ENCODE measurements at places on chromosomes 3 and 15.
A peak's percentile ranks its signal among the peaks of the same experiment; 100 is the strongest.

- no peak for DNase-seq
These were observed 47.7 kb downstream of the MGLL start for GRCh38 chr3:127774647-127775046.

- no peak for DNase-seq
These were observed 220.3 kb downstream of the THSD4 start for GRCh38 chr15:71335591-71335990.

DNA sequence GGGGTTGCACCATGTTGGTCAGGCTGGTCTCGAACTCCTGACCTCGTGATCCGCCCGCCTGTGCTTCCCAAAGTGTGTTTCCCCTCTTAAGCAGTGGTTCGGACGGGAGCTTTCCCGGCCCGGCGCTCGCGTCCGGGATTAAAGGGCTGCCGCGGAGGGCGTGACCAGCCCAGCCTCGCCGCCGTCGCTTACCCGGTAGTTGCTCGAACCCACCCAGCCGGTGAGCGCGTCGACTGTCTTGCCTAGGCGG is 513 bp downstream of the CLASP2 start:
- peak; percentile 43 for DNase-seq

GRCh38 chr15:80580106-80580505 is 115.0 kb upstream of the ABHD17C start:
- no peak for DNase-seq

GRCh38 chr3:163768048-163768447 is 1310.2 kb downstream of the SI start:
- no peak for DNase-seq

- no peak for DNase-seq
These were observed 17.7 kb downstream of the RBP1 start for GRCh38 chr3:139521816-139522215.

DNA sequence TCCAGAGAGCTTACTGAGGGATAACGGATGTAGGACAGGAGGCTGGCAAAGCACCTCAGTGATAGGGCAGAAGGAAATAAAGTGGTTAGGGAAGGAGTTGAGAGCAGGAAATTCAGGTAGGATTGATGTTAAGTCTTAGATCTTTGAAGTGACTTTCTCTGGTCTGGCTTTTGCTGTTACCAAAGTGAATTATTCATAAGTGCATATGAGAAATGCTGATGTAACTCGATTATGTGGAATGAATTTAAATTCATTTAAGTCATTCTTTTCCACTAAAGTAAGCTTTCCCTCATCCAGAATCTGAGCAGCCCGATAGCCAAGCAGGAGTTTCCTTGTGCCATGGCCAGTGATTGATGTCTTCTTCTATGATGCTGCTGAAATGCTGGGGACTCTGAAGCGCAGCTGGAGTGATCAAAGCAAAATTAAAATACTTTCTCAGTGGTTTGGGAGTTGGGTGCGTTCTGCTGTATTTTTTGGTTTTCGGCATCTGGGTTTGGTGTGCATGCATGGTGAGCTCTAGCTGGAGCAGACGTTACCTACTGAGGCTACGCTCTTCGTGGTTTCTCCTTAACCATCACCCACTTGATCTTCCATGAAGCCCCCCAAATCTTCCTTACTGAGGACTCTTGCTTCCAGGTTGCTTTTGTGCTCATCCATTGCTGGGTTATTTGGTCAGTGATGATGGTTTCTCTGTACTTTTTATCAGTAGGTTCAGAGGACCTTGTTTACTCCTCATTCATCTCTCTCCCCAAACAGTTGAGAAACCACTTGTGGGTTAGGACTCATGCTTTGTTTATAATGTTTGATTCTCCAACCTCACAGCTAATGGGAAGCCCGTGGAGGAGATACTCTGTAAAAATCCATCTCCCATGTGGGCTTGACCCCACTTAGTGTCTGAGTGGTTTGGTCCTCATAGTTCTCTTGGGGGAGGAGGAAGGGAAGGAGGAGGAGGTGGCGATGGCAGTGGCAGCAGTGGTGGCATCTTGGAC is 72.5 kb downstream of the IGF1R start:
- DNase-seq: no peak

DNA sequence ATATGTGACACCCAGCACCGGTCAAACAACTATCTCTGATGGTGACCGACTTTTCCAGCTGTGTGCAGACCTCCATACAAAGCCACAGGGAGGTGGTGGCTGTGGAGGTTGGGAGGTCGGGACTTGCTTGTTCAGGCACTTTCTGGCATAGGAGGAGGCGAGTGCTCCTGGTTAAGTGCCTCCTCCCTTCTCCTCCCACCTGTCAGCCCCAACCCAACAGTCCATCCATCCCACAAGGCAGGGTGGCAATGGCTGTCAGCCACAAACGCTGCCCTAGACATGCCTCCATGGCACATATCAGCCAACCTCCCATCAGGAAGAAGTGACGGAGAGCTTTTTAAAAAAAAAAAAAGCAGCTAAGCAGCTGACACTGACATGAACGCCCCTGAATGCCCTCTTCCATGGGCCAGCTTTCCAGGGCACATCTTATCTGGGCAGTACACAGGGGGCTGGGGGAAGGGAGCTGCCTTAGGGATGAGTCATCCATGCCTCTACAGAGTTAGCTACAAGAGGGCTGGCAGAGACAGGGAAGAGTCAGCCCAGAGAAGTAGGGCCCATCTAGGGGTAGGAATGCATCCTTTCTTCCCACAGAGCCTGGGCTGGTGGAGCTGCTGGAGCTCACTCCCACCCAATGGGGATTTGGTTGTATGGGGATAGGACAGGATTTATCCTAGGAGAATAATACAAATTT is 41.2 kb downstream of the CCDC12 start:
- DNase-seq: no peak

DNA sequence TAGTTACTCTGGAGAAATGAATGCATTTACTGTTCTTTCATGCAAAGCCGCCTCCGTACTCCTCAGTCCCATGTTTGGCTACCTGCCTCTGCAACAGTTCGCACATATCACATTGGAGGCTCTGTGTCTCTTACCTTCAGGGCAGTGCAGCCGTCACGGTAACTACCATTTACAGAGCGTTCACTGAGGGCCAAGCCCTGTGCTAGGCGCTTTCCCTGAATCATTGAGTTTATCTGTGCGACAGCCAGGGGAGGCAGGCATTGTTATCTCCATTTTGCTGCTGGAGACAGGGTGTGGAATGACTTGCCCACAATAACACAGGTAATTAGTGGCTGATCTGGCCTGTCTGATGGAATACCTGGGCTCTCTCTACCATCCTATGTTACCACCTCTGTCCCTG is 115.0 kb downstream of the THSD4 start:
- DNase-seq: no peak

- no peak for DNase-seq
These were observed 181.6 kb upstream of the RBMS3 start for GRCh38 chr3:29099296-29099695.

GRCh38 chr15:26721232-26721967 is 51.5 kb downstream of the GABRB3 start:
- DNase-seq: no peak

DNA sequence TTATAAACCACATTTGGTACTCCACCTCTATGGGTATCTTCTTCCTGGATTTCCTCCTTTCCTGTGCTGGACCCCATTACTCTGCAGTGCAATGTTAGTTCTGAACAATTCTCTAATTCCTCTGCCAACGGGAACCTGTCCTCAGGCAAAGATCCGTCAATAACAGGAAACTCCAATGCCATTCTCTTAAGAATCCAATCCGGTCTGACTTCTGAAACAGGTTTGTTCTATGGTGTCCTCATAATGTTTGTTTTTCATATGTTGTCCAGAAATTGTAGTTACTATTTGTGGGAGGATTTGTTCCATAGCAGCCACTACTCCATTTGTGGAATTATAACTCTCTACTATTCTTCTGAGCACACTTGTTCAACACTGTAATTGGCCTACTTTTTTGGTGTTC is 112.7 kb downstream of the TBL1XR1 start:
- no peak for DNase-seq

- no peak for DNase-seq
These were observed 97.4 kb downstream of the ST6GAL1 start for GRCh38 chr3:187027531-187028278.

GRCh38 chr3:187920913-187921312 is 175.6 kb upstream of the BCL6 start:
- DNase-seq: no peak

- DNase-seq: no peak
These were observed 617.1 kb downstream of the SQOR start for GRCh38 chr15:46251903-46252302.

DNA sequence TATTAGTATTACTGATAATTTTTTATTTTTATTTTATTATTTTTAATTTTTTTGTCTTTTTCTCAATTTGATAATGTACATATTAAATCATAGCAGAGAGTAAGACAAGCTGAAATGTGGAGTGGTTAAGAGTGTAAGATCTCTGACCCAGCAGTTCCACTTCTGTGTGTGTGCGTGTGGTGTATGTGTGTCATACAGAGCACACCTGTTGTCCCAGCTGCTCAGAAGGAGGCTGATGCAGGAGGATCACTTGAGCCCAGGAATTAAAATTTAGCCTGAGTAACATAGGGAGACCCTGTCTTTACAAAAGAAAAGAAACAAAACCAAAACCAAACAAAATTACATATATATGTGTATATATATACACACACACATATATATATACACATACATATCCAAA is 1.4 kb upstream of the CIDEC start:
- no peak for DNase-seq

GRCh38 chr15:52140646-52141045 is 28.1 kb upstream of the BCL2L10 start:
- DNase-seq: no peak

DNA sequence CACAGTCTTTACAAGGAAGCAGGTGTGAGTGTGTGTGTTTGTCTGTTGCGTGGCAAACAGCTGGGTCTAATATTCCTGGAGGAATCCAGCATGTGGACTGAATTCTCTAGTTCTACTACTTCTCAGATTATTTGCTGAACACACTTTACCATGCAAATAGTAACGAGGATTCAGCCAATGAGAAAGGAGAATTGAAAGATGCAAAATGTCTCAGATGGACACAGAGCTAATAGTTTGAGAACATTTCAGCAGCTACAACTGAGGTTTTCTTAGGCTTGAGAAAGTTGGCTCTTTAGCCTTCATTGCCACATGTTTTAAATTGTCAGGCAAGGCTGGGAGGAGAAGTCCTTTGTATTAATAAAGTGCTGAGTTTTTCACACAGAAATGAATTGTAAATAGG is 568.0 kb upstream of the MDFIC2 start:
- no peak for DNase-seq

GRCh38 chr3:71868876-71869275 is 83.9 kb upstream of the PROK2 start:
- DNase-seq: no peak

DNA sequence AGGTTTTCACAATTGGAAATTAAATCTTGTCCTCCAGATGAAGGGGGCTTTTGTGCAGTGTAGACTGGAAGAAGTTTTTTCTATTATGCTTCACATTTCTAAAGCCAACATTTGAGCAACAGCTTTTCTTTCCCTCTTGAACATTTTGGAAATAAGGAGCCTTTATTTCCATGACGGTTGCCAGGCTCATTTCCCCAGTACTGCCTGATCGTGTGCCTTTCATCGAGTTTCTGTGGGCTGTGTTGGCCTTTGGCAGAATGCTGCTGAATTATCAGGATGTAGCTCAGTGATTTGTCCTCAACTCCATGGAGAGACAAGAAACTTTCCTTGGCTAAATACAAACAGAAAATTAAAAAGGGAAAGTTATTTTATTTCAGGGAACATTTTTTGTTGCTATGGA is 314.8 kb upstream of the LRRC3B start:
- no peak for DNase-seq

GRCh38 chr15:99442252-99442897 is 123.4 kb upstream of the MEF2A start:
- no peak for DNase-seq

- no peak for DNase-seq
These were observed 93.7 kb downstream of the DLG1 start for GRCh38 chr3:197204736-197205135.

GRCh38 chr3:13016083-13016720 is 57.0 kb downstream of the IQSEC1 start:
- DNase-seq: no peak

GRCh38 chr3:6862880-6863195 is 1.9 kb downstream of the GRM7 start:
- no peak for DNase-seq

DNA sequence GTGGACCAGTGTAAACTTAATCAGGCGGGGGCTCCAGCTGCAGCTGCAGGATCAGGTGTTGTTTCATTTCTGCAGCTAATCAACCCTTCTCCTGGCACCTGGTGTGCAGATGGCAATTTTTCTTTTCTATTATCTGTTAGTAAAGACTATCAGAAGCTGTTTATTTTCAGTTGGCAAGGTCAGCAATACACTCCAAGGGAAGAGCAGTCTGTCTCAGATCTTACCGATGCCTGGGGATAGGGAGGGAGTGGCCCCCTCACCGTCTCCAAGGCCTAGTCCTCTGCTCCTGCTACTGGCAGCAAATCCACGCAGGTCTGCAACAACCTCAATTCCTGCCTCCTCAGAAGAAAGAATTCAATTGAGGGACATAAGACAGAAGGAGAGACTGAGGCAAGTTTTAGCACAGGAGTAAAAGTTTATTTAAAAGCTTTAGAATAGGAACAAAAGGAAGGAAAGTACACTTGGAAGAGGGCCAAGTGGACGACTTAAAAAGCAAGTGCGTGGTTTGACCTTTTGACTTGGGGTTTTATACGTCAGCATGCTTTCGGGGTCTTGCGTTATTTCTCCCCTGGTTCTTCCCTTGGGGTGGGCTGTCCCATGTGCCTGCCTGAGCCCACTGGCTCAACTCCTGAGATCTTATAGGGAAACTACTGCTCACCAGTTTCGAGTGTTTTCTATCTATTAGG is 9.2 kb downstream of the CCRL2 start:
- DNase-seq: no peak

DNA sequence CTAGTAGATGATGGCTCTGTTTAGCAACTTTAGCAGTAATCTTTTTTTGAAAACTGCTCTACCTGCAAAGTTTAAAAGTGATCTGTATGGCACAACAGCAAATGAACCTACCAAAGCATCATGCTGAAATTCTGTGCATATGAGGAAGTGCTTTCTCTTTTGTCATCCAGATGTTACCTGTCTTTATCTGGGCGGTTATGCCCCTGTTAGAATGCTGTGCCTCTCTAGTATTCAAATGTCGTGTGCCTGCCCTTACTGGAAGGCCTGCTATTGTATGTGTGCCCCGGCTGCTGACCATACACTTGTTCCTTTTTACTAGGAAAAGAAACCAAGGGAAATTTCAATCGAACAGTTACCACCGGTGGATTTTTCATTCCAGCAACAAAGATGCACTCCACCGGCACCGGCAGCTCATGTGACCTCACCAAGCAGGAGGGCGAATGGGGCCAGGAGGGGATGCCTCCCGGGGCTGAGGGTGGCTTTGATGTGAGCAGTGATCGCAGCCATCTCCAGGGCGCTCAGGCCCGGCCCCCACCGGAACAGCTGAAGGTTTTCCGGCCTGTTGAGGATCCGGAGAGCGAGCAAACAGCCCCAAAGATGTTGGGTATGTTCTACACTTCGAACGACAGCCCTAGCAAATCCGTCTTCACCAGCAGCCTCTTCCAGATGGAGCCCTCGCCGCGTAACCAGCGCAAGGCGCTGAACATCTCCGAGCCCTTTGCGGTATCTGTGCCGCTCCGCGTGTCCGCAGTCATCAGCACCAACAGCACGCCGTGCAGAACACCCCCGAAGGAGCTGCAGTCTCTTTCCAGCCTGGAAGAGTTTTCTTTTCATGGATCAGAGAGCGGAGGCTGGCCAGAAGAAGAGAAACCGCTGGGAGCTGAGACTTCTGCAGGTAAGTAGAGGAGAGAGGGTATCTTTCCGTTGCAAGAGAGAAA is 61.6 kb downstream of the TMEM39A start:
- no peak for DNase-seq

- DNase-seq: no peak
These were observed 17.1 kb downstream of the TJP1 start for GRCh38 chr15:29805043-29805707.
